ENCODE measurements at places on chromosomes 7 and 10.

GRCh38 chr10:132412316-132413192 is 15.6 kb downstream of the PWWP2B start:
- no peak for DNase-seq

DNA sequence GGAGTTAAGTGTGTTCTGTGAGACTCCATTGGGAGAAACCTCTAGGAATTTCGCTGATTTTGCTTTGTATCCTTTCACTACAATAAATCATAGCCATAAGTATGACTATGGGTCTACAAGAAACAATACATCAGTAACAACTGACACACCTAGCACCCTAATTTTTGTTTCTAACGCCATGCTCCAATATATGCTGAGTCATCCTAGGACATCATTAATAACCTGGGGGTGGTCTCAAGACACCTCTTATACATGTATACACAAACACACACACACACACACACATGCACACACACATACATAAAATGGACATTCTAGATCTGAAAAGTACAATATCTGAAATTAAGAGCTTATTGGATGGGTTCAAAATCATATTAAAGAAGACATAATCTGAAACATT is 18.2 kb downstream of the ZNF248 start:
- DNase-seq: no peak

- no peak for DNase-seq
These were observed 51.3 kb upstream of the WIPF3 start for GRCh38 chr7:29754874-29755490.

DNA sequence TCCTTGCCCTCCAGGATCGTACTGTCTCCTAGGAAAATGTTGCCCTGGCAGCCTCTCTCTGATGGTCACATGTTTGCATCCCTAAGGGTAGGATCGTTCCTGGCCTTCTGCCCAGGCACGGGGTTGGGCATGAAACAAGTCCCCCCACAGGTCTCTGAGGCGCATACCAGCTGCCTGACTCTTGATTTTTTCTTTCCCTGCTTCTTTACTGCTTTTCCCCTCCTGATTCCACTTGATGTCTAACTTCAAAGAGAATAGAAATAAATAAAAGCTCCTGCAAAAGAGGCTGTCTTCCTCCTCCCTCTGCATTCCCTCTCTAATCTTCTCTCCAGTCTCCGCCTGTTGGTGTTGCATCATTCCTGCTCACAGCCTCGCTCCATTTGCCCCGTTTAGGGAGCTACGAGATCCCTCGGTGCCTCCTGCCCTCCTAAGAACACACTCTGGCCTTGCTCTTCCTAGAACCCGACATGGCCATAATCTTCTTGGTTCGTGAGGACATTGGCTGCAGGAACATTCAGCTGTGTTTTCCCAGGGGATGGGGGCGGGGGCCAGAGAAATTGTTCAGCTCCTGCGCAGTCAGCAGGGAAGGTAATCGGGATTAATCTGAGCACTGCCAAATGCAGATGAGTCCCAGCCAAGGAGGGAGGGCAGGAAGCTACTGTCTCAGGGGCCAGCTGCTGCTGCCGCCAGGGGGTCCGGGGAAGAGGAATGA is 26.0 kb downstream of the LEP start:
- DNase-seq: no peak

DNA sequence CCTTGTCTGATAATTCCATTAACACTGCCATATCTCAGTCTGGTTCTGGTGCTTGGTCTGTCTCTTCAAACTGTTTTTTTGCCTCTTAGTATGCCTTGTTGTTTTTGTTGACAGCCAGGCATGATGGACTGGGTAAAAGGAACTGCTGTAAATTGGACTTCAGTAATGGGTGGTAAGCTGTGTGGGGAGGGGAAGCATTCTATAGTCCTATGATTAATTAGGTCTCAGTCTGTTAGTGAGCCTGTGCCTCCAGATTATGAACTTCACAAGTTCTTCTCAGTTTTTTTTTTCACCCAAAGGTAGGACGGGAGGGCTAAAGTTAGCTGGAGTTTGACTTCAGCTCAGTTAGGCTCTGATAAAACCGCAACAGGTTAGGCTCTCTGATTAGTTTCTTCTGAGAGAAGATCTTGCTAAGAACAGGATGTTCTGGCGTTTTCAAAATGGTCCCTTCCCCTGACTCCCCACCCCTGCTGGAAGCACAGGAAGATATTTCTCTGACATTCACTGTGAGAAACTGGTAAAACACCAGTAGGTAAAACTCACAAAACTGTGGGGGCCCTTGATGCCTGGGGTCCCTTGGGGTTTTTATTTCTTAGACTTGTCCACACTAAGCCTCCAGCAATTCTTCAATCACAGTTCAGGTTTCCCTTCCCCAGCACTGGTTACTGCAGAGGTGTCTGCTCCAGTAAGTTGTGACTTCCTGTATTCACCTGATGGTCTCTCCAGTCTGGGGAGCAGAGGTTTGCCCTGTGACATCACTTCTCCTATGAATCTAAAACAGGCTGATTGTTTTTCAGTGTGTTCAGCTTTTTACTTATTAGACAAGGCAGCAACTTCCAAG is 43.3 kb upstream of the CCDC71L start:
- DNase-seq: no peak

- no peak for DNase-seq
These were observed 187.1 kb downstream of the KIF20B start for GRCh38 chr10:89888321-89889070.

DNA sequence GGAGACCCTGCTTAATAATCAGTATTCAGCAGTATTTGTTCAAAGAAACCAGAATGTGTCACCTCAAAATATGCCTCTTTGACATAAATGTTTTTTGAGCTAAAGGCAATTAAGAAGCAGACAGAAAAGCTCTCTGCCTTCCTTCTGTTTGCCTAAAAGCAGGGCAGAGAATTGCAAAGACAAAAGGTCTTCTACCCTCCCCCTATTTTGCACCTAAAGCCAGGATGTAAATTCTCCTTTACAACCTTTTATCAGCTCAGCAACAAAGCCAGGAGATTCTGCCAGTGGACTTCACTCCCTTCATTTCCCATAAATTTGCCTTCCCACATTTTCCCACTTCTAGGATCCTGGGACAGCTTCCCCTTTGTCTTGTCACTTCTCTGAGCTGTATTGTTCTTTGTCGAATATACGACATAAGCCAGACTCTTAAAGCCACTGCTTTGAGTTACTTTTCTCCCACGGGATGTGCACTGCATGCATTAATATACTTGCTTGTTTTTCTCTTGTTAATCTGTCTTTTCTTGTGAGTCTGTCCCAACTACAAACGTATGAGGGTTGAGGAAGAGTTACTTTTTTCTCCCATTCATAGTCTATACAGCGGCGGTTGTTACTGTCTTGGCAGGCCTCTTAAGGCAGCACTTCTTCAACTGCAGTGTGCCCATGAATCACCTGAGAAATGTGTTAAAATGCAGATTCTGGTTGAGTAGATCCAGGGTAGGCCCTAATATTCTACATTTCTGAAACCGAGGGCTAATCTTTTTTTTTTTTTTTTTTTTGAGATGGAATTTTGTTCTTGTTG is 48.2 kb downstream of the ST8SIA6 start:
- DNase-seq: no peak

- no peak for DNase-seq
These were observed 131.7 kb upstream of the CHST15 start for GRCh38 chr10:124225029-124225466.

GRCh38 chr7:101018271-101019167 is 1.4 kb upstream of the MUC17 start:
- DNase-seq: no peak

GRCh38 chr10:15223174-15223573 is 54.7 kb upstream of the NMT2 start:
- no peak for DNase-seq

DNA sequence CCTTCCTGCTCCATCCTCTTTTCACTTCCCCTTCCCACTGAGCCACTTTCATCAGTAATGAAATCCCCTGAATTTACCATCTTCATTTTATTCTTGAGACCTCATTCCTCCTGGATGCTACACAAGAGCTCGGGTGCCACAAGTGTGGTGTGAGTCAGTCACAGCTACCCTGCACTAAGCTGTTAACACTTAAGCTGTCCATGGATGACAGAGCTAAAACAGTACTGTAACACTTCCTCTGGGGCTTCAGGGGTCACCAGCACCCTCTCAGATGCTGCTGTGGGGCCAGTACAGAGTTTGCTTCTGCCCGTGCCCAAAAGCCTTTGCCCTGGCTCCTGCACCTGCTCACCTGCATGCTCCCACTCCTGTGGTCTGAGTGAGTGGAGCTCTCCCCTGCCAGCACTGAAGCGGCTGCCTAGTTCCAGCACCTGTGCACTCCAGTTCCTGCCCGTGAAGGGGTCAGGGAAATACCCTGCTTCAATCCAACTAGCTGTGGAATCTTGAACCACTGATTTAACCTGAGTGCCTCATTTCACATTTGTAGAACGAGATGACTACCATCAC is 71.9 kb downstream of the POT1 start:
- no peak for DNase-seq

- no peak for DNase-seq
These were observed 73.6 kb downstream of the INSYN2A start for GRCh38 chr10:127122831-127123230.

- no peak for DNase-seq
These were observed 4.3 kb downstream of the PGAM2 start for GRCh38 chr7:44060948-44061644.

- no peak for DNase-seq
These were observed 13.2 kb downstream of the ZMIZ1 start for GRCh38 chr10:79082035-79082373.

- DNase-seq: no peak
These were observed 57.1 kb upstream of the ABLIM1 start for GRCh38 chr10:114715171-114715670.

DNA sequence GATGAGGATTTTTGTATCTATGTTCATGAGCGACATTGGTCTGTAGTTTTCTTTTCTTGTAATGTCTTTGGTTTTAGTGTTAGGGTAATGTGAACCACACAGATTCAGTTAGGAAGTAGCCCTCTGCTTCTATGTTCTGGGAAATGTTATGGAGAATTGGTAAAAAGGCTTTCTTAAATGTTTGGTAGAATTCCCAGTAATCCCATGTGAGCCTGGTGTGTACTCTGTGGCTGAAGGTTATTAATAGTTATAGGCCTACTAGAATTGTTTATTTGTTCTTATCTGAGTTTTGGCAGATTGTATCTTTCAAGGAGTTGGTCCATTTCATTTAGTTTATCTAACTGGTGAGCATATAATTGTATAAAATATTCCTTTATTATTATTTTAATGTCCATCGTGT is 484.6 kb upstream of the GHITM start:
- no peak for DNase-seq

DNA sequence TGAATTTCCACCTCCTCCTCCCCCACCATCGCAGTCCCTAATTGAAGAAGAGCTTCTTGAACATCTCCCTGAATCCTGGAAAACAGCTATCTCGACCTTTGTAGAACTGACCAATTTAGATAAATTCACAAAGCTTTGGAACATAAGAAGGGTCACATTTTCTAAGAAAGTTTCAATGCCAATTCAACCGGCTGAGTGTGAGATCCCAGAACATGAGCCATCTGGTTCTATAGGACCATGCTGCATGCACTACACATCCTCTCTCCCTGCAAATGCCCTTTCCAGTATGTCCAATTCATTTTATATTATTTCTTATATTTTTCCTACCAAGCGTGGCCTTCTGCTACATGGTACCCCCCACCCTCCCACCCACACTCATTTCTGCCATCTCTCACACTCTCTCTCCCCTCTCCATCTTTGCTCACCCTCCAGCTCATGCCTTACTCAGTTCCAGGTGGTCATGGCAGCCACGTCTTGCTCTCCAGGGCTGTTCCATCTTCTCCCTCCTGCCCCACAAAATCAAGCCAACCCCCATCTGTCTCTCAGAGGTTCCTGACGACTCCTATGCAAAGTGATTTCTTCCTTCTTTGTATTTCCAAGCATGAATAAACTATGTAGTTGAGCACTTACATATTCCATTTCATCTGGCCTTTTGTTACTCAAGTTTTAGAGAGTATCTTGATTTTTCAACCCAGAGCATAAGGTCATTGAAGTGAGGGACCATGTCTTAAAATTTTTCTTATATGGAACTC is 19.3 kb downstream of the FRMD4A start:
- no peak for DNase-seq

DNA sequence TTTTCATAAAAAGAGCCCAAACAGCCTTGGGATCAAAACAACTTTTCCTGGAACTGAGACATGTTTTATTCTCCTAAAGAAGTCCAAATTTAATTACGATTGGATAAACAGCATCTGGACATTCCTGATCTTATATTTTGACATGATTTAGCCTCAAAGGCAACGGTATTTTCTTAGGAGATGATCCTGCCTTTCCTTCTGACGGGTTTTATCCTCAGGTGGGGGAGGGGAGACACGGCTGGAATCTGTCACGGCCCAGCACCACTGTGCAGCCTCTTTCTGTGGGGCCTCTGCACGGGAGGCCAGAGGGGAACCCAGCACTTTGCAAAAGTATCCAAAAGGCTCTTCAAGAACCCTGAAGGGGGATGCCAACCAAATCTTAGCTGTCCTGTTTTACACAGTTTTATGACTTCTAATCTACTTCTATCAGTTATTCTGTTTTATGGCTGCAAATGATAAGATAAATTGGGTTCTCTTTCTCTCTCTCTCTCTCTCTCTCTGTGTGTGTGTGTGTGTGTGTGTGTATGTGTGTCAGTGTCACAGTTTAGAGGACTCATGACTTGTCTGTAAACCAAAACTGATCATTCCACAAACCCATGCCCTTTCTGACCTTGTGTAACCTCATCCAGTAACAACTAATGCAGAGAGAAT is 321.1 kb upstream of the NPVF start:
- no peak for DNase-seq

DNA sequence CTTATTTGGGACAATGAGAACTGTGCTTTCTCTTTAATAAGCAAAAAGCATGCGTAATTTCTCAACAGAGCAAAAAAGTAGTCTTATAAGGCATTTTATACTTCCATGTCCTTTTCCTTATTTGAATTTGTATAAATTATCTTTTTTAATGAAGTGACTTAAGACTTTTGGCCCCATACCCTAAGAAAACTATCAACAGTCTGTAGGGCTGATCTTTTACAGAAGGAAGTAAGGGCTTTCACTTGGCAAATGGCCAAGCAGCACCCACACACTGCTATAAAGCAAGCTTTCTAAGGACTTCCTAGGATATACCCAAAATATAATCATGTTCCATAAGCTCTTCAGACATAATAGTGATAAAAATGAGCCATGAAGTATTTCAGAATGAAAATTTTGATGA is 3.4 kb downstream of the CRPPA start:
- DNase-seq: no peak

DNA sequence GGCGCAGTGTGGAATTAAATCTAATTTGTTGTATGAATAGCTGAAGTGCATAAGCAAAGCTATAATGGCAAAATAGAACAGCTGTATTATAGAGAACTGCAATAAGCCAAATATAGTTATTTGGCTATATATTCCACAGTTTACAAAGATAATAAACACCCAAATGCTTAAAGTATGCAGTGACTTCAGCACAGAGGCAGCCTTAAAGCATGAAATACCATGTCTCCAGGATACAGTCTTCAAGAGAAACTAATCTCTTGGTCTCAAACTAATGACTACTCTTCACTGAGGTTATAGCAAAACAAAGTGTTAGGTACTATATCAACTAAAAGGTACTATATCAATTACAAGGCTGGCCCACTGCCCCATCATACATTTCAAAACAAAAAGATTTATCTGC is 48.0 kb downstream of the NT5C2 start:
- no peak for DNase-seq
